Progenitor cell of endocrine pancreas (in vitro differentiated cells): ENCODE measurements at places on chromosomes 16 and 17.

DNA sequence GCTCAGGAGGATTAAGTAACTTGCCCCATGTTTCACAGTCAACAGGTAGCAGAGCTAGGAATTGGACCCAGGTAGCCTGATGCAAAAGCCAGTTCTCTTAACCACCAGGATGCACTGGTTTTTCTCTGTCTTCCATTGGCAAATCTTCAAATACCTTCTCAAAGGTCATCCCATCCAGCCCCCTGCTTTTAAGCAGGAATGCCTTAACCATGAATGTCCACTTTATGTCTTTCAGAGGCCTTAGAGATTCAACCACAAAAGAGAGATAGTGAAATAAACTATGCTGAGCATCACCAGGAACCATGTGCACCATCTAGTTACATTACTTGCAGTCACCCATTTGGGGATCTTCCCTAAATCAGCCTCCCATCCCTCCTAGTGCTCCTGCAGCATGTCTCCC lies 94.3 kb downstream of the C17orf67 start:
- H3K27me3 ChIP-seq: peaks cover 4% of the 10 kb centered on the region
- no peak overlapping the region for H3K27ac ChIP-seq
- H3K4me3 ChIP-seq: no peak overlapping the region
- no peaks in the 10 kb centered on the region for H3K36me3 ChIP-seq
- DNase-seq: no peak
- peaks cover 9% of the 10 kb centered on the region for H3K4me1 ChIP-seq

DNA sequence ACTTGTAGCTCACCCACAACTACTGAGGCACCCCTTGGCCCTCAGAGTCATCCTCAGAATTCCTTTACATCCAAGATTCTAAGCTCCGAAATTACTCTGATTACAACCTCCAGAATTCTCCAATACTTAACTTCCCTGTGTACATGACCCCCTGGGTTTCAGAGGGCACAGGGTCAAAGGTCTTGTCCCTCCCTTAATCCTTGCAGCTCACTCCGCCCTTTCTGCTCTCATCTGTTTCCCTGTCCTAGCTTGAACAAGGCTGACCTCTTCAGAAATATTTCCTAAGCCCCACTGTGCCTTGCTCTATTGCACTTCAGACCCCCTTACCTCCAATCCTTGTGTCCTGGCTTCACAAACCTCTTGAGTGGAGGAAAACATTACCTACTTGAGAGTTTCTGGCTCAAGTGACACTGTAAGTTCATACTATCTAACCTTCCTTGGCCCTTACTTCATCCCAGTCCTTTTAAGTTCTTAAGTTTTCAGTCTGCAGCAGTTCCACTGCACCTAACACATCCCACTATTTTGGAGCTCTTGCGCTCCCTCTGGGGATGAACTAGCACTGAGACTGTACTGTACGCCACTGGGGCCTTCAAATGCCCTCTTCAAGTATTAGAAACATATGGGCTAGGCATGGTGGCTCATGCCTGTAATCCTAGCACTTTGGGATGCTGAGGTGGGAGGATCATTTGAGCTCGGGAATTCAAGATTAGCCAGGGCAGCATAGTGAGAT lies 6.2 kb downstream of the N4BP1 start:
- H3K27ac ChIP-seq: peak overlapping the region; percentile 0
- no peak for DNase-seq
- H3K4me3 ChIP-seq: no peak overlapping the region
- no peaks in the 10 kb centered on the region for H3K27me3 ChIP-seq
- H3K4me1 ChIP-seq: peaks cover 16% of the 10 kb centered on the region

DNA sequence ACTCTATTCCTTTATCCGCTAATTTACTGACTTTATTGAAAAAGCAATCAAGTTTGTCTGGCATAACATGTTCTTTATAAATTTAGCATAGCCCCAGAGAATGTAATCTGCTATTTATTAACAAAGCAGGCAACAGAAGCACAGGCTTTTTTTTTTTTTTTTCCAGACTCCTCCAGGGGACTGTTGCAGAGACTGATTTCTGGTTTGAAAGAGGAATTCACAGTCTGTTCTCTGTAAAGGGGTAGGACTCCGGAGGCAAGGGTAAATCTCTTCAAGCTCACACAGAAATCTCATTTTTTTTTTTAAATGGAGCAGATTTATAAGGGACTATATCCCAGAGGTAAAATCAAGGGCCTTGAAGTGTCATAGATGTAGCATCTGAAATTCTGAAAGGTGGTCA lies 1386.5 kb upstream of the CDH8 start:
- H3K4me1 ChIP-seq: peaks cover 6% of the 10 kb centered on the region
- no peaks in the 10 kb centered on the region for H3K36me3 ChIP-seq
- H3K27me3 ChIP-seq: no peaks in the 10 kb centered on the region
- no peak overlapping the region for H3K27ac ChIP-seq
- no peak overlapping the region for H3K4me3 ChIP-seq
- no peak for DNase-seq

DNA sequence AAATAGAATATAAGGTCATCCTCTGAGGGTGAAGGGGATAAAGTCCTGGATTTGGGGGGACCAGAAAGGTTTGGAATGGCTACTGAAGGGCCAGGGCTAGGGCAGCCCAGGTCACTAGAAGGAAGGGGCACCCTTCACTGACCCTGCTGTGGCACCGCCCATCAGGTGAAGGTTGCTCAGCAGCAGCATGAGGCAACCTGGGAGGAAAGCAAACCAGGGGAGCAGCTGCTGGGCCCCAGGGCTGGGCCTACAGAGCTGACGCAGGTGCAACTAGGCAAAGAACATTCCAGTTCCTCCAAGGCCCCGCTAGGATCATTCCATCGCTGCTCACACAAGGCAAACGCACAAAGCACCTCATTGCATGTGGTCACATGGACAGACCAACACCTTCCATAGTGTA lies 3.4 kb upstream of the HSBP1 start:
- no peak overlapping the region for H3K4me3 ChIP-seq
- peaks cover 2% of the 10 kb centered on the region for H3K36me3 ChIP-seq
- H3K27ac ChIP-seq: no peak overlapping the region
- H3K27me3 ChIP-seq: peaks cover 8% of the 10 kb centered on the region
- H3K4me1 ChIP-seq: peaks cover 18% of the 10 kb centered on the region

DNA sequence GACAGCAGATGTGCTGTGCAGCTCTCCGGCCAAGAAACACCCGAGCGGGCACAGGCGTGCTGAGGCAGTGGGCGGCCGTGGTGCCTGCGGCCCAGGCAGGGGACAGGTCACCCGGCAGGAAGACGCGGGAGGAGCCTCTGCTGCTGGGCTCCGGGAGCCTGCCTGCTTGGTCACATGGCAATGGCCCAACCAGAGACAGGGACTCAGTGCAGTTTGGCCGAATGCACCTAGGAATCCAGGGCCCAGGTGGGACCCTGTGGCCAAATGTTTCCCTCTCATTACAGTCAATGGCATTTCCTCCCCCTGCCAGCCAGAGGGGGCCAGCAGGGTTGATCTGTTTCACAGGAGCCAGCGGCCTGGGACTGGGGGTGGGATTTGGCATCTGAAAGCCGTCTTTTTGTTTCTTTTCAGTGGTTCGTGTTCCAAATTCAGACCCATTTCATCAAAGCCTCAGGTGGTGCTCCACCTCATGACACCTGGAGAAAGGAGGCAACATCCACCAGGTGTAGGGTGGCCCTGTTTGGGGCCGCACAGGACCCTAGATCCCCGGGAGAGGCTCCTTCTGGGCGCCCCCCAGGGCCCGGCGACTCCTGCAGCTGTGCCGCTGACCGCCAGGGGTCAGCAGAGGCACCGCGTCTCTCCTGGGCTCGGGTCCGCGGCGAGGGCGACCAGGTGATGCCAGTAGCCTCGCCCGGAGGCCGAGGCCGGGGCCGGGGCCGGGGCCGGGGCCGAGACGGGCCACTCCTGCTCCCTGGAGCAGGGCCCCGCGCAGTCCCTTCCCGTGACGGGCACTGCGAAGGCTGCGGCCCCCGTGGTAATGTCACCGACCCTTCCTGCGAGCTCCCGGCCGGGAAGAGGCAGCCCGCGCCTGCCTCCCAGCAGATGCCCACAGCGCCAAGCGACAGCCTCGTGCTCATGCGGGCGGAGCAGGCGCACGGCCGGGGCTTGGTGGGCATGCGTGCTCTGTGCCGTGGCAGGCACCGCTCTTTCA lies 118.5 kb downstream of the C16orf78 start:
- H3K27me3 ChIP-seq: no peaks in the 10 kb centered on the region
- peaks cover 2% of the 10 kb centered on the region for H3K36me3 ChIP-seq
- no peak overlapping the region for H3K27ac ChIP-seq
